CD4-positive, alpha-beta T cell treated with Interleukin-6 at 100 ng/mL for 8 hours (primary cell): ENCODE measurements at places on chromosomes 5 and 9.

GRCh38 chr9:89985068-89985467 lies 380.3 kb downstream of the GADD45G start:
- DNase-seq, result no peak

DNA sequence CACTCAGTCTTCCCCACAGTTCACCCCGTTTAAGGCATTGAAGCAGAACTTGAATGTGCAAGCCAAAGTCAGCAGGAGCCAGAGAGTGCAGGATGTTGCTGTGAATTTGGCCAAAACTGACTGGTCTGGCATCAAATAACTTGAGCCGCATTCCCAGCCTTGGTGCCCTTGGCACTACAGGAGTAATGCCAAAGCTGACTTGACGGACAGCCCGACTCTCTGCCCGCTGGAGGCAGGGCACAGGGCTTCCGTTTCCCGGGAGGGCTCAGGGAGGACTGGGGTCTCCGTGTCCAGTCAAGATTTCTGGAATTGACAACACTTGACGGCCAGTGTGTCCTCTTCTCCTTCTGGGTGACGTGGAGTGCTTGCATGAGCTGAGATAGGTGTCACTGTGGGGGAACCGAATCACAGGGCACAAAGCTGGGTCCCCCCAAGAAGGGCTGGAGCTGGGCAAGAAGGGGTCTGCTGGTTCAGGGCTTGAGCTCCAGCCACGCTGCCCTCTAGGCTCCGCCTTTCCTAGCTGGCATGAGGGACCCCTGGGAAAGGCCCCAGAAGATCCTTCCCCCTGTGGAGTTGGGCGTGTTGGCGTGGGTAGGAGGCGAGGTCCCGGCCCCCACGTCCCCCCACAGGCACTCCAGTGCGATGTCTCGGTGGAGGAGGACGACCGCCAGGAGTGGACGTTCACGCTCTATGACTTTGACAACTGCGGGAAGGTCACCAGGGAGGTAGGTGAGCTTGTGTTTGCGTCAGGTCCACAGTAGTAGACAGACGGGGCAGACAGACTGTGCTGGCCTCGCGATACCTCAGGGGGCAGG lies 25.2 kb downstream of the NKD2 start:
- DNase-seq, result no peak

GRCh38 chr9:88534456-88535225 lies at the start of gene NXNL2:
TSS of gene NXNL2 (plus strand) at chr9:88535178. CDS start at chr9:88535435, 257 bp downstream.
- DNase-seq, result peak; percentile 41

GRCh38 chr9:100600521-100601079 lies 22.7 kb downstream of the CAVIN4 start:
- no peak for DNase-seq
